ENCODE measurements at places on chromosomes 12 and 14.
A peak's percentile ranks its signal among the peaks of the same experiment; 100 is the strongest.

DNA sequence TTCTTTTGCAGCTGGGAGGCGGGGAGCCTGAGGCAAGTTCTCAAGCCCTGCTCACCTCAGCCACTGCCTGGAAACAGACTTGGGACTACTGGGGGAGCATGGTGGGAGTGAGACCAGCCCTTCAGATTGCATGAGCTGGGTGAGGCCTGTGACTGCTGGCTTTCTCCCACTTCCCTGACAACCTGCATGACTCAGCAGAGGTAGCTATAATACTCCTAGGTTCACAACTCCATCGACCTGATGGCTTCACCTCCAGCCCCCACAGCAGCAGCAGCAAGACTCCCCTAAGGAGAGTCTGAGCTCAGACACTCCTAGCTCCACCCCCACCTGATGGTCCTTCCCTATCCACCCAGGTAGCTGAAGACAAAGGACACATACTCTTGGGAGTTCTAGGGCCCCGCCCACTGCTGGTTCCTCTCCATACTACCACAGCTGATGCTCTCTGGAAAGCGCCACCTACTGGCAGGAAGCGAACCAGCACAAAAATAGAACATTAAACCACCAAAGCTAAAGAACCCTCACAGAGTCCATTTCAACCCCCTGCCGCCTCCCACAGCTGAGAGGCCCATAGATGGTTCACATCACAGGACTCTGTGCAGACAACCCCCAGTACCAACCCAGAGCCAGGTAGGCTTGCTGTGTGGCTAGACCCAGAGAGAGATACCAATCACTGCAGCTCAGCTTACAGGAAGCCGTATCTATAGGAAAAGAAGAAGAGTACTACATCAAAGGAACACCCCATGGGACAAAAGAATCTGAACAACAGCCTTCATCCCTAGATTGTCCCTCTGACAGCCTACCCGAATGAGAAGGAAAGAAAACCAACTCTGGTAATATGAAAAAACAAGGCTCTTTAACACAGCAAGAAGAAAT, 68.7 kb downstream of the RPAP3 start:
- DNase-seq, result no peak

DNA sequence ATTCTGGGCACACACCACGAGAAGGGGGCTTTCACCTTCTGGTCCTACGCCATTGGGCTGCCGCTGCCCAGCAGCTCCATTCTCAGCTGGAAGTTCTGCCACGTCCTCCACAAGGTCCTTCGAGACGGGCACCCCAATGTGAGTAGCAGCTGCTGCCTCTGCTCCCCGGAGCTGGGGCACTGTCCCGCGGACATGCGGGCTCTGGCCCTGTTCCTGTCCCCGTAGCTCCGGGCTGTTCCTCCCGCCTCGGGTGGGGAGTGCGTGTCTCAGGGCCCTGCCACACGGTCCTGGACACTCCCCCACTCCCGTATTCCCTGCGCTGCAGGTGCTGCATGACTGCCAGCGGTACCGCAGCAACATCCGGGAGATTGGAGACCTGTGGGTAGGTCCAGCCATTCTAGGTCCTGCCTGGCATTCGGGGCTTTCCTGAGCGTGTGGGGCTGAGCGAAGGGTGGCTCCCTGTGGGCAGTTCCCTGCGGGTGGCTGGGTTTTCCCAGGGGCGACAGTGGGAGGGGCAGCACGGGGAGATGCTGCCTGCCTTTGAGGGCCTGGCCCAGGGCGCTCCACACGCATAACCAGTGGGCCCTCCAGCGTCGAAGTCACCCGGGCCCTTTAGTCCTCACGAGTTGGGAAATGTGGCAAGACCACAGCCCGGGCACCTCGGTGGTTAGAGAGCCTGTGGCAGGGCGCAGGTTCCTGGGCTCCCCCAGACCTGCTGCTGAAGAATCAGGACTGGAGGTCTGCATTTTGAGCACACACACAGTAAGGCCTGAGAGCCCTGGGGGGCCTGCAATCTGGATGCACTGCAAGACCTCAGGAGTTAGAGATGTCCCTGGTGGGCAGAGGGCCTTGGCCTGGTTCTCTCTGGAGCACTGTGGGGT, 13.5 kb downstream of the HIP1R start:
- no peak for DNase-seq

GRCh38 chr14:74401504-74402241, 24.3 kb downstream of the SYNDIG1L start:
- peak; percentile 8 for DNase-seq

GRCh38 chr12:119593578-119594398, at the start of gene TMEM233:
Gene TMEM233, plus strand, starts transcription at chr12:119593774. Its CDS starts 75 bp downstream, at chr12:119593849.
- no peak for DNase-seq

GRCh38 chr12:1357711-1358110, 236.7 kb downstream of the FBXL14 start:
- no peak for DNase-seq

DNA sequence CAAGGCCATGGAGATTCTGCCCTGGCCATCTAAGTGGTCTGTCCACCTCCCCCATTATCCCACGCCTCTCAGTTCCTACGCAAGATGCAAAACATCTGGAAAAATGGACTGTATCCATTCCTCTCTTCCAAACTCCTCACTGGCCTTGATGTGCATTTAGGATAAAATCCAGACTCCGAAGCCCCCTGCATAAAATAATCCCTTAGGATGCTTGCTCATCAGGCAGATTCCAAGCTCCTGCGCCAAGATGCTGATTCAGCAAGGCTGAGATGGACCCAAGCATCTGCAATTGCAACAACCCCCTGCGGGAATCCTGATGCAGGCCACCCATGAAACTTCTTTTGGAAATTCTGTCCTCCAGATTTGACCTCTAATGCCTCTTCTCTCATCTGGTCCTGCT, 81.6 kb downstream of the SPRING1 start:
- no peak for DNase-seq

DNA sequence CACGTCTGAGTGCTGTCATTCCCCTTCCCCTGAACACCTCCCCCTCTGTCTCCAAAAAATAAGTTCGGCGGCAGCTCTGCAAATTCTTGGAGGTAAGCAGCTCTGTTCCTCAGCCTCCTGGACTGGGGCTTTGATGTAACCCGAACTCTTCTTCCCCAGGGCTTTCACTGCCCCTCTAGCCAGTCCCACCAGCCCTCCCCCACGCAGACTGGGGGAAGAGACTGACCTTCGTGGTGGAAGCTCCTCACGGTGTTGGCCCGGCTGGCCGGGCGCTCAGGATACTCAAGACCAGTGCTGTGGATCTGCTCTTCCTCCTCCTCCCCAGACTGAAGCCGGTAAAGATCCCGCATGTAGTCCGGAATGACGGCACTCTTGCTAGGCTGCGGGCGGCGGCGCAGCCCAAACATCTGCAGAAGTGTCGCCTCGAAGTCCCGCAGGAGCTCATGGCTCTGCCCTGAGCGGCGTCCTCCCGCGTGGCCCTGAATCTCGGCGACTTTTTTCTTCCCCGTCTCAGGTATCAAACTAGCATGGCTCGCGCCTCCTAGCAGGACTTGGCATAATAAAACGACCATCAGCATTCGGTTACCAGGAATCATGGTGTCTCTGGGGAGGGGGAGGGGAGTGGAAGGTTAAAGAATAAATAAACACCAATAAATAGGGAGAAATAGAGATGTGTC, 4.9 kb downstream of the BMP4 start:
- no peak for DNase-seq

- DNase-seq, result no peak
Measured at GRCh38 chr12:99824900-99825542, 159.7 kb downstream of the ANKS1B start.

DNA sequence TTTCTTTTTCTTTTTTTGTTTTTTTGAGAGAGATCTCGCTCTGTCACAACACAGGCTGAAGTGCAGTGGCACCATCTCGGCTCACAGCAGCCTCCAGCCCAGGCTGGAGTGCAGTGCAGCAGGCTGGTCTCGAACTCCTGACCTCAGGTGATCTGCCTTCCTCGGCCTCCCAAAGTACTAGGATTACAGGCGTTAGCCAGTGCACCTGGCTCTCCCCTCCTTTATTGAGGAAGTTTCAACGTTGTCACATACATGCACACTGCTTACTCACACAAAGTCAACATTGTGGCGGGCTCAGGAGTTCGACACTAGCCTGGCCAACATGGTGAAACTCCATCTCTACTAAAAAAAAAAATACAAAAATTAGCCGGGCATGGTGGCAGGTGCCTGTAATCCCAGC, 32.0 kb downstream of the EAPP start:
- DNase-seq, result no peak

GRCh38 chr12:46450279-46450748, 77.7 kb upstream of the SLC38A2 start:
- DNase-seq, result no peak

DNA sequence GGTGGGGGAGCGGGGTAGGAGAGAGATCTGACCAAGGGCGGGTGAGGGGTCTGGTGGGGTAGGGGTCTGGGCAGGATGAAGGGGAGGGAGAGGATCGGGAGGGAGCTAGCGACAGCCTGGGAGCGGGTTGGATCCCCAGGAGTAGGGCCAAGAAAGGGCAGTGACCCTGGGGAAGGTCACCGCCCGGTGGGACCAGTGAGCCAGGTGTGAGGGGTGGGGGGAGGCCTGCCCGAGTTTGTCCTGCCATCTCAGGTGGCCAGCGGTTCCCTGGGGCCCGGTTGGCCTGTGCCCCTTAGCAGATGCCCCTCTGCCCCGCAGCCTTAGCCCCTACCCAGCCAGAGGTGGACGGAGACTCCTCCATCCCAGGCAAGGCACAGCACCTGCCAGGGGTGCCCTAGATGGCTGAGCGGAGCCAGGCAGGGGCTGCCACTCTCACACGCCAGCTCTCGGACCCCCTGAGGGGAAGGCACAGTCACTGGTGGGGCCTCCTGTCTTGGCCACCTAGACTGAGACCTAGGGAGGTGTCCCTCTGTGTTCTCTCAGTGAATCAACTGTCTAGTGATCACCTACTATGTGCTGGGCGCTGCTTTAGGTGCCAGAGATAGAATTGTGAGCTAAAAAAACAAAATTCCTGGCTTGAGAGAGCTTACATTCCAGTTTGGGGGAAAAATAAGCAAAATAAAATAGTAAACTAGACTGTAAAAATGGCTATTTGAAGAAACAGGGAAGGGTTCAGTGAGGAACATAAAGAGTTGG, 629 bp upstream of the TTC7B start:
- no peak for DNase-seq

GRCh38 chr14:37411079-37411735, 183.8 kb downstream of the FOXA1 start:
- DNase-seq, result no peak

- no peak for DNase-seq
Measured at GRCh38 chr12:124653169-124653931, 85.9 kb upstream of the NCOR2 start.

DNA sequence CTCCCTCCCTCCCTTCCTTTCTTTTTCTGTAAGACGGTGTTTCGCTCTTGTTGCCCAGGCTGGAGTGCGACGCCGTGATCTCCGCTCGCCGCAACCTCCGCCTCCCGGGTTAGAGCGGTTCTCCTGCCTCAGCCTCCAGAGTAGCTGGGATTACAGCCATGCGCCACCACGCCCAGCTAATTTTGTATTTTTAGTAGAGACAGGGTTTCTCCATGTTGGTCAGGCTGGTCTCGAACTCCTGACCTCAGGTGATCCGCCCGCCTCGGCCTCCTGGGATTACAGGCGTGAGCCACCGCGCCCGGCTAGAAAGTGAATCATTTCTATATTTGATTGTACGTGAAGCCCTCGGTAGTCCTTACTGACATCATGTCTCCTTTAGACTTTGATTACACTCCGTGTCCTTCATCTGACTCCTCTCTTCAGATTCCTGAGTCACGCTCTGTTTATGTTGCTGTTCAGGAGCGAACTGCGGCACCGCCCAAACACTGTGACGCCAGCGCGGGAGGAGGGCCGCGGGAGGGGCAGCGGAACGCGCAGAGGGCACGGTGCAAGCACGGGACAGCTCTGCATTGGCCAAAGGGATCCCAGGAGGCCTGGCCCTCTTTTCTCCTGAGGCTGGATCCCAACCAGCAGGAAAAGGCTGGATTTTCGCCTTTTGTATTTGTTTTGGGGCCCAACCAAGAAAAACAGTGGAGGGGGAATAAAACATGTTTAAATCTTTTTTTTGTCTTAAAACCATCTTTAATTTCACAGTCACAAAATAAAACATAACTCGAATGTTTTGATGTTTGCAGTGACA, 538 bp upstream of the GABARAPL1 start:
- DNase-seq, result peak; percentile 63

- no peak for DNase-seq
Measured at GRCh38 chr14:92959189-92959531, 36.2 kb downstream of the CHGA start.

GRCh38 chr12:19130224-19131024, 891 bp downstream of the PLEKHA5 start:
- DNase-seq, result no peak

DNA sequence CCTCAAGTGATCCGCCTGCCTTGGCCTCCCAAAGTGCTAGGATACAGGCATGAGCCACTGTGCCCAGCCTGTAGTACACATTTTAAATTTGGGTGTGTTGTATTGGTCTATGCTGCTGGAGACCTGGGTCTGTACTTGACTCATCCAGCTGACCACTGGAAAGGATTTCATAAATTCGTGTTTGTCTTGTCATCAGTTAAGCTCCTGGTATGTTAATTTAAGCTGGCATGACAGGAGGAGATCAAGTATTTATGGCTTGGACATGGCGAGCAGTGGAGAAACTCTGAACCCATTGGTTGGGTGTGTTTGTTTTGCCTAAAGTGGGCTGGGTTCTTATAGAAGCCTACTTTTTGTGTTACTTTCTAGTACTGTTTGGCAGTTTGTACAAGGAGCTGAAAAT, 24.2 kb downstream of the YY1 start:
- DNase-seq, result no peak

GRCh38 chr14:75198291-75198933, 22.0 kb upstream of the TMED10 start:
- no peak for DNase-seq

GRCh38 chr12:144650-145284, 69.2 kb downstream of the SLC6A12 start:
- DNase-seq, result no peak

- DNase-seq, result no peak
Measured at GRCh38 chr12:117063162-117063911, 35.9 kb downstream of the TESC start.

DNA sequence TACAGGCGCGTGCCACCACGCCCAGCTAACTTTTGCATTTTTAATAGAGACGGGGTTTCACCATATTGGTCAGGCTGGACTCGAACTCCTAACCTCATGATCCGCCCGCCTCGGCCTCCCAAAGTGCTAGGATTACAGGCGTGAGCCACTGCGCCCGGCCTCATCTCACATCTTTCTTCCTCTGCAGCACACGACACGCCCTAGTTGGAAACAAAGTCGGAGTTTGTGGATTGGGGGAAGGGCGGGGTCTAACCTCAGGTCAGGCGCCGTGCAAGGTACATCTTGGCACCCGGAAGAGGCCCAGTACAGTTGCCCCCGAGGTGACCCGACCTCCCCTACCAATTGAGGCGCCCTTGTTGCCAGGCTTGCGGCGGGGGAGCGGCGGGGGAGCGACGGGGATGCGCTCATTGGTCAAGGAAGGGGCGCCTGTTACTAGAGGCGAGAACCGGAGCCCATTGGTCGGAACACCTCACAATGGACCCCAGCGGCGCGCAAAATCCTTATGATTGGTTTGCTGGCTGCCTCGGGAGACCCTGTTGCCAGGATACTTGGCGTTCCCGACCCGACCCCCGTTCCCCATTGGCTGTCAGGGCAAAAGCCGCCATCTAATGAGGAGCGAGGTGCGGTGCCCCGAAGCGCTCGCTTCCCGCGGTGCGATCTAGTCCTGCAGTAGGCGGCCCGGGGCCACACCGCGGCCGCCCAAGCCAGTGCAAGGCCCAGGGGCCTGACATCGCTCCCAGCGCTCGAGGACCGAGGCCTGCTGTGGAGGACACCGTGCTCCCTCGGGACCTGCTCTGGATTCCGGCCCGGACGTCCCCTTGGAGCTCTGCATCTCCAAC, at the start of gene REC8:
REC8 (plus strand) TSS at position 659 of the 839 bp plus-strand sequence. CDS start 473 bp downstream, outside the sequence.
- DNase-seq, result no peak

Measured in stimulated activated CD8-positive, alpha-beta memory T cell treated with anti-CD3 and anti-CD28 coated beads, Interleukin-15, amount 100 ng/mL, for 24 hours (primary cell).